ENCODE measurements at places on chromosomes 3 and 15.
A peak's percentile ranks its signal among the peaks of the same experiment; 100 is the strongest.

- DNase-seq: no peak
Measured at GRCh38 chr3:39435006-39435748, 28.7 kb downstream of the RPSA start.

GRCh38 chr3:88713233-88713691, 394.2 kb upstream of the EPHA3 start:
- DNase-seq: no peak

GRCh38 chr3:156106721-156107373, 13.5 kb upstream of the KCNAB1 start:
- DNase-seq: no peak

- no peak for DNase-seq
Measured at GRCh38 chr15:101480613-101481380, 8.7 kb downstream of the PCSK6 start.

GRCh38 chr3:147672436-147672835, 263.3 kb downstream of the ZIC1 start:
- DNase-seq: no peak

GRCh38 chr3:61032991-61033390, 218.3 kb downstream of the FHIT start:
- DNase-seq: no peak

- DNase-seq: no peak
Measured at GRCh38 chr15:53644660-53645059, 114.8 kb downstream of the WDR72 start.

DNA sequence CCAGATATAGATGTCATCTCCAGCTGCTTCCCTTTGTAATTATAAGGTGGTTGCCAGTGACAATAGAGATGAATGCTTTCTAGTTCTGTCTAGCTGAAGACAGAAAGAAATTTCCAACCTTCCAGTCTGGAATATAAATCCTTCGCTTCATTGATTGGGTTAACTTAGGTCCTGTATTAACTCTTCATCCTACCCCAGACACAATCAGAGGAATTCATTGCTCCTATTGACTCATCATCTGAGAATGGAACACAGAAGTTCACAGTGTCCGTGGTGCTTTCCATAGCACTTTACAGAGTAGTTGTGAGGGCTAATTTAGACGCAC, 241.4 kb downstream of the NFKBIZ start:
- DNase-seq: no peak

GRCh38 chr15:52556524-52557273, 12.1 kb downstream of the ARPP19 start:
- DNase-seq: no peak

DNA sequence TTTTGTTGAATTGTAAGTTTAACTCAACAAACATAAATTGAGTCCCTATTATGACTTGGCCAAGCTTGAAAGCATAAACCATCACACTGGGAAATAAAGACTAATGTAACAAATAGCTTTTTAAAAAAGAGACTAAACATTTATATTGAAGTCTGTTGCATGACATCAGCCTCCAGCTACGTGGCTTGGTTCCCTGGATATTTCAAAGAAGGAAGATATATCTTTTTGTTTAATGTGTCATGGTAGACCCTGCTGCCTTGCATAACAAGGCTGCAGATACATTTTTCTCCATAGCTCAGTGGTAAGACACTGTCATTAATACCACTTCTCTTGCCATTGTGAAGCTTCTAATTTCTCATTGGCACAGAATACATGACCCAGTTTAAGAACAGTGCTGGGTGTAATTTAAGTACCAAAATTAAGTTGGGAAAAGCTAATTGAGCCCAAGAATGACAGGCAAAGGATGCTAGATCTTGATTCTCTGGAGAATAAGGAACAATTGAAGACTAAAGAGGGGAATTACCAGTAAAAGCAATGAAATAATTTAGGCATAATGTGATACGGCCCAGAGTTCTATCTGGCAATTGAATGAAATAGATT, 14.0 kb downstream of the RCN2 start:
- DNase-seq: no peak

- peak; percentile 35 for DNase-seq
Measured at GRCh38 chr3:172040078-172040980, 951 bp downstream of the FNDC3B start.

DNA sequence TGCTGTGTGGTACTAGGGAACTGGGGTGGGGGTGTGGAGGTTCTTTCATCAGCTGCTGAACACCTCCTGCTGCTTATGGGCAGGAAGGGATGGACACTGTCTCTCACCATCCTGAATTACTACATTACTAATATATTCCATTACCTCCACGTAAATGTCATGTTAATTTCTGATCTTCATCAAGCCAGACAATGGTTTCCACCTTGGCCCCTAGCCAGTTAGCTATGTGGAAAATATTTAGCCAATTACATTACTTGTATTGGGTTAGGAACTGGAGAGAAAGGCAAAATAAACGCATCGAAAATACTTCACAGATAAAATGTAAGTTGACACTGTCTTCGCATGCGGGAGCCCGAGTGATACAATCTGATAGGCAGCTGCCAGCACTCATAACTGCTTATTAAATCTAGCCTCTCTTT, 95.1 kb downstream of the FOXP1 start:
- DNase-seq: no peak

DNA sequence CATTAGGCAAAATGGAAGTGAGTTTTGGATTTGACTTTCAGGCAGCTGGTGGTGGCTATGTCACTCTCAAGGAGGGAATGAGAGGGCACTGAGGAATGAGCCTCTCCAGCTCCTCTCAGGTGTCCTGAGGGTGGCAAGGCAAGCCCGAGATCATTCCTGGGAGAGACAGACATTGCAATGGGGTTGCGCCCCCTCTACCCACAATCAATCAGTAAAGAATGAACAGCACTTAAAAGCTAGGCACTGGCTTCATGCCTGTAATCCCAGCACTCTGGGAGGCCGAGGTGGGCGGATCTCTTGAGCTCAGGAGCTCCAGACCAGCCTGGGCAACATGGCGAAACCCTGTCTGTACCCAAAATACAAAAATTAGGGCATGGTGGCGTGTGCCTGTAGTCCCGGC, 14.1 kb upstream of the SHF start:
- no peak for DNase-seq

- no peak for DNase-seq
Measured at GRCh38 chr3:93969443-93969842, 4.3 kb downstream of the PROS1 start.

DNA sequence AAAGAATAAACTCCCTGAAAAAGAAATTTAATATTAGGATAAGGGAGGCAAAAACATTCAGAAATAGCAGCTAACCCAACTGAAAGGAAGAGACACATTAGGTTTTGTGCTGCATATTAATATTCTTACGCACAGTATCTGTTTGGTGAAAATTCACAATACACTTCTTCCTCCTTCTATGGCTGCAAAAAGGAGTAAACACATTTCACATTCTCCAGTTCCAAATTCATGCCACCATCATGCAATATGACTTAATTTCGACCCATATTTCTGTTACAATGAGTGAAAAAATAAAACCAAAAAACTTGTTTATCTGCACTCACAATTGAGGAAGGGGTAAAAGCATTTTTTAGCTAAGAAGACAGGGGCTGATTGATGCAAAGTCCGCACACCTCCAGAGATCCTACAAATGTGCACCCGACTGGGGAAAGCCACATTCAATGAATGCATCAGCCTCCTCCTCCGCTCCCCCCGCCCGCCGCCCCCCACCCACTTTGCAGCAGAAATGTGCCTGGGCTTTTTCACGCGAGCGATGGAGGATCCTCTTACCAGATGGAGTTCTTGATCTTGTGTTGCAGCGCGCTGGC, 1.0 kb downstream of the RFX7 start:
- DNase-seq: no peak

DNA sequence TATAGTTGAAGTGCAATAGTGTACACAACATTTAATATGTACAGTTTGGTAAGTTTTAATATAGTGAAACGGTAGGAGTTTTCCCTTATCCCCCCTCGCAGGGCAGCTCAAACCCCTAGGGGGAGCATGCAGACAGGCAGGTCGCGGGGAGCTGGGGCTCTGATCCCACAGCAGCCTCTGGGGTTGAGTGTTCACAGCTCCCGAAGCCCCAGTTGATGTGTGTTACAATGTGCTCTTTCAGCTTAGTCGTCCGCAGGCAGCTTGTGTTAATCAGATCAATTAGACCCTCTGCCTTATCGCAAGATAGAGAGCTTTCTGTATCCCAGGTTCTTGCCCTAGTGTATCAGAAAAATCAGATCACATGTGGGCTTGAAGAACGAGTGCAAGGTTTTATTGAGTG, 143.1 kb upstream of the CHRNA7 start:
- DNase-seq: no peak

GRCh38 chr15:51866751-51867150, 37.3 kb downstream of the TMOD3 start:
- DNase-seq: no peak

GRCh38 chr15:79644091-79644490, 212.0 kb downstream of the MINAR1 start:
- DNase-seq: no peak

DNA sequence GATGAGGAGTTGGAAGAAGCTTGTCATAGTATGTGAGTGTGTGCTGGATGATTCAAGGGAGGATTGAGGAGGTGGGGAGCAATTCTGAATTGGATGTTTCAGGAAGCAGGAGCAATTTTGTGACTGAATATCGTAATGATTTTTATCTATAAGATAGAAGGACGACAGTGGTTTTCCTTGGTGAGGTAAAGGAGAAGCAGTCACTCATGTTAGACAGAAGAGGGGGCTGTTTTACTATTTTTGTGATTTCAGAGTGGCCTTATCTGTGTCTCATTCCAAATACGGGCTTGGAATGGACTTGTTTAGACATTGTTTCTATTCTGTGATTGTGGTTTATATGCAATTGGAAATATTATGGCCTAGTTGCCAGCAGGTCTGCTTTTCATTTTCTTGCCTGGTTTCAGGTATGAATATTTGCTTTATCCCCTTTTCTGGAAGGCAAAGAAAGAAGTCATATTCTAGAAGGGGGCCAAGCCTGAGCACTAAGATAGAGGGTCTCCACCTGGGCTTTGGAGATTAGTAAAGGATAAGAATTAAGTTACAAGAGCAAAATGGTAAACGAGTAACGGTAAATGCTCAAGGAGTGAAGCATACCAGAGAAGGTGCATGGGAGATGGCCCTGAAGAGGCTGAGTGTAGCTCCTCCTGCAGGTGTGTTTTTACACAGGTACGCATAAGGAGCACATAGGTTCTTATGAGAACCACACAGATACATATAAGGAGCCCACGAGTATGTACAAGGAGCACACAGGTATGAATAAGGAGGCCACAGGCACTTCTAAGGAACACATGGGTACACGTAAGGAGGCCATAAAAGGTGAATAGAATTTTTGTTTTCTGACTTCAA, 124.6 kb upstream of the KCNAB1 start:
- no peak for DNase-seq

GRCh38 chr3:63937661-63938651, 25.8 kb upstream of the SCAANT1 start:
- DNase-seq: no peak

- no peak for DNase-seq
Measured at GRCh38 chr3:68963891-68964290, 31.5 kb upstream of the TAFA4 start.

GRCh38 chr3:20573175-20573574, 387.2 kb upstream of the SGO1 start:
- DNase-seq: no peak

DNA sequence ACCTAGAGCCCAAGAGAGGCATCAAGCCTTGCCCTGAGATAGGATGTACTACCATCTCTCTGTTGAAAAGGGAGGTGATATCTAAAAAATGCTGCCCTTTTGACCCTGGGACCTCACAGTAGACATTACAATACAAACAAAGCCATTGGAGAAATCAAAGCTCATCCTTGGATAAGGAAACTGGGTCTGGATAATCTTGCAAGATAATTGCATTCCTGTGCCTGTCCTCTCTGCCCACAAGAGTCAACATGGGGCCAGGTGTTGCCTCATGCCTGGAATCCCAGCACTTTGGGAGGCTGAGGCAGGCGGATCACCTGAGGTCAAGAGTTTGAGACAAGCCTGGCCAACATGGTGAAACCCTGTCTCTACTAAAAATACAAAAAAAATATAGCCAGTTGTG, 57.3 kb upstream of the DLG1 start:
- DNase-seq: no peak

GRCh38 chr3:60056404-60056803, 1006.6 kb upstream of the CFAP20DC start:
- no peak for DNase-seq

- no peak for DNase-seq
Measured at GRCh38 chr3:33513262-33513863, 73.2 kb upstream of the UBP1 start.

- DNase-seq: no peak
Measured at GRCh38 chr3:192866804-192867203, 50.9 kb downstream of the MB21D2 start.

DNA sequence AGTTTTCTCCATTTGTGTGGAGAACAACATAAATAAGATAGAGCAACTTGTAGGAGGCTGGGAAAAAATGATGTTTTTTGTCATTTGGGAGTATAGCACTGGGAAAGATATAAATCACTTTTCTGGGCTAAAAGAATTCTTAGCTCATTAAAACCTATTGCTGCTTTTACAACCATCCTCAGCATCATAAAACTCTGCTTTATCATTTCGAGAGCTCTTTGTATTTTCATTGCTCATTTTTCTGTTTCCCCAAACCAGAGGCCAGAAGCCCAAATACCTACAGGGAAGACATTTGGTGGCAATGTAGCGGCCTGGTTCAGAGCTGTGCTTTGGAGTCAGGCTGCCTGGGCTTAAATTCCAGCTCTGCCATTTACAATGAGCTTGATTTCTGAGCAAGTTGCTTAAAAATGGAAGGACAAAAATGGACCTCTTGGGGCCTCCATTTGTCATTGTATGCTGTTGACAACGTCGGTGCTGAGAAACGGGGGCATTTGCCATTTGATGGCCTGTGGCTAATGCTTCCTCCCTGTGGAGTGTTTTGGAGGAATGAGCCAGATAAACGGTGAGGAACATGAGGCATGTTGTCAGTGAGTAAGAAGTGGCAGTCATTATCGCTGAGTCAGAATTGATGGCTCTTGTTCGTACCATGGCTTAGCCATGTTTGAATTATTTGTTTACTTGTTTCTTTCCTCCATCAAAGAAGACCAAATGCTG, 260.0 kb downstream of the EBLN2 start:
- no peak for DNase-seq

GRCh38 chr3:146469150-146470017, at the start of gene PLSCR2:
PLSCR2 (minus strand) TSS chr3:146469561; CDS start chr3:146459904, 9,657 bp downstream.
- DNase-seq: no peak

GRCh38 chr3:34955680-34956079, 683.6 kb upstream of the ARPP21 start:
- no peak for DNase-seq

- DNase-seq: no peak
Measured at GRCh38 chr15:63462088-63462487, 42.3 kb upstream of the USP3 start.

- no peak for DNase-seq
Measured at GRCh38 chr3:67248726-67249125, 250.6 kb downstream of the KBTBD8 start.

All from C1 segment of cervical spinal cord (tissue), 14 donors.